ENCODE measurements at places on chromosomes 4 and X.

GRCh38 chr4:48403358-48403757 is 62.0 kb downstream of the SLAIN2 start:
- no peak for DNase-seq

DNA sequence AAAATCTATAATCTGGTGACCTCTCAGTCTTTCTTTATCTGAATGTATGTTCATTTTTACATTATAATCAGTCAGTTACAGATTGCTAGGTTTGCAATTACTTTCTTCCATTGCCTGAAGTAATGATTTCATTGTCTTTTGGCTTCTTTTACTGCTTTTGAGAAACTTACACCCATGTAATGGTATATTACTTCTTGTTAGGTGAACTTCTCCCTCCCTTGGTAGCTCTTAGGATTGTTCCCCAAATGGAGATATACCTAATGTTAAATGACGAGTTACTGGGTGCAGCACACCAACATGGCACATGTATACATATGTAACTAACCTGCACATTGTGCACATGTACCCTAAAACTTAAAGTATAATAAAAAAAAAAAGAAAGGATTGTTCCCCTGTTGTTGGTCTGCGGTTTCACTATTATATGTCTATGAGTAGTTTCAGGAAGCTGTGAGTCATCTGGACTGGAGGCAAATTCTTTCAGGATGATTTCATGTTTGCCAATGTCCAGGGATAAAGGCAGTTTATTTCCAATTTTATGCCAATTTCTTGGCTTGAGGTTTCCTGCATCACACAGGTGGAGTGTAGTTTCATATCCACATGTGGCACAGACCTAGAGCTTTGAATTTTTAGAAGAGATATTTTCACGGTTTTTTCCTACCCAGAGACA is 21.8 kb downstream of the SPANXC start:
- DNase-seq = peak; percentile 58

GRCh38 chrX:46965125-46965758 is 53.0 kb downstream of the JADE3 start:
- DNase-seq = no peak

- no peak for DNase-seq
Observed at GRCh38 chr4:75289914-75290582, 224.2 kb downstream of the RCHY1 start.

- no peak for DNase-seq
Observed at GRCh38 chr4:77047037-77047436, 28.8 kb downstream of the CCNI start.

- no peak for DNase-seq
Observed at GRCh38 chr4:163493643-163494359, 689 bp upstream of the TMA16 start.

GRCh38 chrX:116339407-116339806 is 97.0 kb upstream of the SLC6A14 start:
- DNase-seq = no peak

- DNase-seq = no peak
Observed at GRCh38 chrX:132505116-132505515, 16.3 kb upstream of the MBNL3 start.

GRCh38 chr4:53752124-53752523 is 160.8 kb upstream of the LNX1 start:
- no peak for DNase-seq

- DNase-seq = no peak
Observed at GRCh38 chrX:132059973-132060540, 37.0 kb downstream of the STK26 start.

DNA sequence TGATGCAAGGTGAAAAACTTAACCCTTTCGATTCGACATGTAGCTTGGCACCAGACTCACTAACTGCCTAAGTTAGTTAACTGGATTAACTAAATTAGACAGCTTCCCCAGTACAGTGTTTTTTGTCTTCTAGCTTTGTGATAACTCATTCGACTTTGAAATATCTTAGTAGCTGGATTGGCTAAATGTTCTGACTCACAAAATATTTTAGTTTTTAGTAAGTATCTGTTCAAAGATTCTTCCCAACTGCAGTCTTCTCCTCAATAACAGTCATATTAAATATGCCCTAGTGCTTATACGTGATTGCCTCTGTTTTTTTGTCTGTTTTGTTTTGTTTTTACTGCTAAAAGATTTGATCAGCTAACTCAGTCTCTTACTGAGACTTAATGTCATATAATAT is 102.9 kb downstream of the KCNIP4 start:
- no peak for DNase-seq

DNA sequence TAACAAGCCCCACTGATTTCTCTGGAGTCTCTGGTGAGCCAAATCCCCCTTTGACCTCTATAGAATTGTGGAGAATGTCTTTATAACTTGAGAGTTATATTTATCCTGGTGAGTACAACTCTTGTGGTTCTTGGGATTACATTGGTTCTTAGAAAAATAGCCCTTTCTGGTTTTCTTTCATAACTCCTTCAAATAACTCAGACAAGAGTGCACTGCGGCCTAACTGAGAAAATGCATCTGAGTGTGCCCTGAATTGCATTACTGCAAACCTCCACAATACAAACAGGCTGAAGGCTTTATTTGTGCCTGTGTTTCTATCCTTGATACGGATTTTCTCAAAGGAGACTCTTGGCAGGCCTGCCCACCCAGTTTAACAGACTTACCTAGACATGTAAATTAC is 2.7 kb downstream of the BEX3 start:
- DNase-seq = no peak

- no peak for DNase-seq
Observed at GRCh38 chr4:183733181-183733580, 74.1 kb downstream of the TRAPPC11 start.

DNA sequence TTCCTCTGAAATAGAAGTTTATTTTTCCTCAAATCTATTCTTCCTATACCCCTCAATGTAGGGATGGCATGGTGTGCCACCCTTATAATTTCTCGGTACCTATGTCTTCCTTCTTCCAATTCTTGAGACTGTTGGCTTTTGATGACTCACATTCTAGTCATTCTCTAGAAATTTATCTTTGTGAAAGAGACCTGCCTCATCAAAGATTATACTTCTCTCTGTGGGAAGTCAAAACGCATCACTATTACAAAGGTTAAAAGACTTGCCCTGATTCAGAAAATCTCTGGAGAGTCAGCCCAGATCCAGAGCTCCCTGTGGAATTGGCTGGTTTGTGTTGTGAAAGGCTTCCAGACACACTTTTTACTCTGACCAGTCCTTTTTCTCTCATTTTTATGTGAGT is 65.9 kb upstream of the FSTL5 start:
- peak; percentile 25 for DNase-seq

Data from HS-5 (cell line).